Activated CD4-positive, alpha-beta T cell treated with anti-CD3 and anti-CD28 coated beads, Interleukin-2, amount 10 ng/mL, durations not matched to agents 7 days and 5 days (primary cell): ENCODE measurements at places on chromosomes 5 and 9.

DNA sequence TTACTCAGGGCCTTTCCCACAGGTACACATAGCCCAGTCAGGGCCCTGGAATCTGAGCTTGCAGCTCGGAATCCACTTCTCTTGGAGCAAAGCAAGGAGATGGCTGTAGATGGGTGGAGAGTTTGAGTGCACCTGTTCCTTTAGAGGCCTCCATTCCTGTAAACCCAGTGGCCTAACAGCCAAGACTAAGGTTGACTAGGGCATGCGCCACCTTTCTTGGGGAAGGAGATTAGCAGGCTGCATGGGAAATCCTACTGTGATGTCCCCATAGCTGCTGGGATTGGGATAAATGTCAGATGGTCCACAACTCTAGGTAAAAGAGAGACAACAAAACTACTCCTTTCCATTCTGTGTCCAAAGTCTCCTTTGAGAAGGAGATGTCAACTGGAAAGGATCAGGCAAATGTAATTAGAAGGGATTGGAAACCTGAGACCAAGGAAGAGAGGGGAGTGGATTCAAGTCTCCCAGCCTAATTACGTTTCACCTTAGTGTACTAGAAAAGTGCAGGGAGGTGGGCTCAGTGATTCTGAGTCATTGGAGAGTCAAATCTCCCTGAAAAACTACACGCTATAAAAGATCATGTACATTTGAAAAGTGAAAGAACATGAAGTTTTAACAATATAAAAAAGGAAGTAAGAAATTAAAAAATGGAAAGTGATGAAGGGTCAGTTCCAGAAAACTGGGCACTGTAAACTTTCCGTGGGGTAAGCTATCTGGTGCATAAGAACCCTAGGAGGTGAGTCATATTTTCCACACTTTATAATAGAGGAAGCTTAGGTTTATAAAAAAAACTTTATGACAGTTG, 104.2 kb downstream of the SEC61B start:
- no peak for DNase-seq

- no peak for DNase-seq
Observed at GRCh38 chr5:133683646-133684596, 71.6 kb upstream of the FSTL4 start.

DNA sequence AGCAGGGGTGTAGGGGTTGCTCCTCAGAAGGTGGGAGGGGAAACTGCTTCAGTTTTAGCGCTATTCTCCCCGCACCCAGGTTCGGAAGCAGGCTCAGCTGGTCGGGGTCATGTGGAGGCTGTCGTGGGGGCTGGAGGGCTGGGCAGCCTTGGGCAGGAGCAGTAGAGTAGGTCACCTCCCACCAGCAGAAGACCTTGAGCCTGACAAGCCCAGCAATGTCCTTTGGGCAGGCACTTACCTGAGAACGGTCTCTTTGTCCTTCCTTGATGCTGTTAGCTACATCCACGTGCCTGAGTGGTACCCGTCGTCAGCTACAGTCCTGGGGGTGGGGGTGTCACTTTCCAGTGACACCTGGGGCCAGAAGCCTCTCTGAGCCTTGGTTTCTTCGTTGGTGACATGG, 20.3 kb downstream of the ENHO start:
- no peak for DNase-seq

DNA sequence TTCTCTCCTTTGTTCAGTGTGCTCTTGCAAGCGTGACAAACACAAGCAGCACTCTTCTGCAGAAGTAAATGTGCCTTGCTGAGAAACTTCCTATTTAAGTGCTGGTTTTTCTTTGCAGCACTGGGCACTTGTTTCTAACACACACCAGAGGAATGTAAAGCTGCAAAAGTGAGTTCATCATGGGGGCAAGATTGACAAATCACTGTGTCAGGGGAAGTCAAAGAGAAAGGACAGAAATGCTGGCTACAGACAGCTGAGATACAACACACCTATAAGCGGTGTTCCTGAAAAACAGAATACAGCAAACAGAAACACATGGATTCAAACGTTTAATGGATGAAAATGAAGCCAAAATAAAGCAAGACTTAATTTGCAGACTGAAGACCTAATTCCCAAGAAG, 19.6 kb downstream of the ROR2 start:
- DNase-seq = no peak

DNA sequence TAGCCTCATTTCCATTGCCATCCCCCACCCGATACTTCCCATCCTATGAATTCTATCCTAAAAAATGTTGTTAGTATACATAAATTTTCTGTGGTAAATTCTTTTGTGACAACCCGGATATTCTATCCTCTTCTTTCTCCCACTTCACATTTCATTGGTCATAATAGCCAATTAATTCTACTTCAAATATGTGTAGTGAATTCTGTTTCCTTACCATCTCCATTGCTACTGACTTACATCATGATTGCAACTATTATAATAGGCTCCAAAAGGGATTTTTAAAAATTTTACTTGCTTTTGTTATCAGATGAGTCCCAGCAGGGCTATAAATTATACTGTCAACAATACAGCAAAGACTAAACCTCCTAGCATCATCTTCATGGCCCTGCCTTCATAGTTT, 1326.8 kb downstream of the PTPRD start:
- DNase-seq = no peak

- no peak for DNase-seq
Observed at GRCh38 chr9:20693068-20693467, 9.0 kb downstream of the FOCAD start.

- no peak for DNase-seq
Observed at GRCh38 chr9:83972286-83972685, 7.7 kb downstream of the HNRNPK start.

- no peak for DNase-seq
Observed at GRCh38 chr5:143311428-143311827, 92.1 kb downstream of the NR3C1 start.

DNA sequence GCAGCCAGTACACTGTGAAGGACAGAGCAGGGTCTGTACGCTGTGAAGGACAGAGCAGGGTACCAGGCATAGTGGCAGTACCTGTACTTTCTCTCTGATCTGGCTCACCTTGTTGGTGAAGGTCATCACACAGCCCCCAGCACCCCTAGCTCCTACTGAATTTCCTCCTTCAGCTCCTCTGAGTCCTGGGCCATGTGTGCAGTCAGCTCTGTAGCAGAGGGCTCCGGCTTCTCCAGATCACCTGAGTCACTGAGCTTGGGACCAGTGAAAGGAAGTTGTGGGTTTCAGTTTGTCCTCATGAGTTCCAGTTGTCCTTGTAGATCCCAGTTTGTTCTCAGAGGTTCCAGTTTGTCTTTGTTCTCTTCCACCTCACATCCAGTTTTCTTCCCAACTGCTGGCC, 5.5 kb downstream of the NUDT2 start:
- DNase-seq = no peak

GRCh38 chr5:96605144-96605837, 56.9 kb upstream of the CAST start:
- no peak for DNase-seq

DNA sequence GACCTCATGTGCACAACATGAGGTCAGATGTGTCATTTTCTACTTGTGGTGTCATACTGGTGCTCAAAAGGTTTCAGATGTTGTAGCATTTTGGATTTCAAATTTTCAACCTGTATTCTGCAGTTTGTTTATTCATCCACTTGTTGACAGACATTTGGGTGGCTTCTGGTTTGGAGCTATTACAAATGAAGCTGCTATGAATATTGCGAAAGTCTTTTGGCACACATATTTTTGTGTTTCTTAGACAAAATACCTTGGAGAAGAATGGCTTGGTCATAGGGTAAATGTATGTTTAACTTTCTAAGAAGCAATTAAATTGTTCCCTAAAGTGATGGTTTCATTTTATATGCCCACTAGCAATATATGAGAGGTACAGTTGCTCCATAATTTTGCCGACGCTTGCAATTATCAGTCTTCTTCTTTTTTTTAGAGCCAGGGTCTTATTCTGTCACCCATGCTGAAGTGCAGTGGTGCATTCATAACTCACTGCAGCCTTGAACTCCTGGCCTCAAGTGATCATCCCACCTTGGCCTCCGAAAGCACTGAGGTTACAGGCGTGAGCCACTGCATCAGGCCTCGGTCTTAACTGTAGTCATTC, 70.7 kb upstream of the TRPC7 start:
- DNase-seq = no peak

DNA sequence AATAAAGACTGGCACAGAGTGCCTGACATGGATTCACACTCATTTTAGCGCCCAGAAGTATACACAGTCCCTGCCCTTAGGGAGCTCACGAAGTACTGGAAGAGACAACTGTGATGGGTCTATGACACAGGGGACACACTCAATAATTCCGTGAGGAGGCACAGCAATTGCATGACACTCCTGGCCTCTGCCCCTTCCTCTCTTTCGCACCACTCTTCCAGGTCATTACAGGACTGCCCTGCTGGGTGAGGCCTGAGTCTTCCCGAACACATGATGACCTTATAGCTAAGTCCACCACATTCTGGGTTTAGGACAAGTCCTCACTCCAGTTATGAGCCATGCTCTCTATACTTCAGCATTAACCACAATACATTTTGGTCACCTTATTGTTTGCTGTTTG, 134.7 kb downstream of the GNA14 start:
- DNase-seq = no peak

GRCh38 chr5:45694971-45695803, 993 bp downstream of the HCN1 start:
- DNase-seq = no peak
